ENCODE measurements at places on chromosomes 6 and 20.

DNA sequence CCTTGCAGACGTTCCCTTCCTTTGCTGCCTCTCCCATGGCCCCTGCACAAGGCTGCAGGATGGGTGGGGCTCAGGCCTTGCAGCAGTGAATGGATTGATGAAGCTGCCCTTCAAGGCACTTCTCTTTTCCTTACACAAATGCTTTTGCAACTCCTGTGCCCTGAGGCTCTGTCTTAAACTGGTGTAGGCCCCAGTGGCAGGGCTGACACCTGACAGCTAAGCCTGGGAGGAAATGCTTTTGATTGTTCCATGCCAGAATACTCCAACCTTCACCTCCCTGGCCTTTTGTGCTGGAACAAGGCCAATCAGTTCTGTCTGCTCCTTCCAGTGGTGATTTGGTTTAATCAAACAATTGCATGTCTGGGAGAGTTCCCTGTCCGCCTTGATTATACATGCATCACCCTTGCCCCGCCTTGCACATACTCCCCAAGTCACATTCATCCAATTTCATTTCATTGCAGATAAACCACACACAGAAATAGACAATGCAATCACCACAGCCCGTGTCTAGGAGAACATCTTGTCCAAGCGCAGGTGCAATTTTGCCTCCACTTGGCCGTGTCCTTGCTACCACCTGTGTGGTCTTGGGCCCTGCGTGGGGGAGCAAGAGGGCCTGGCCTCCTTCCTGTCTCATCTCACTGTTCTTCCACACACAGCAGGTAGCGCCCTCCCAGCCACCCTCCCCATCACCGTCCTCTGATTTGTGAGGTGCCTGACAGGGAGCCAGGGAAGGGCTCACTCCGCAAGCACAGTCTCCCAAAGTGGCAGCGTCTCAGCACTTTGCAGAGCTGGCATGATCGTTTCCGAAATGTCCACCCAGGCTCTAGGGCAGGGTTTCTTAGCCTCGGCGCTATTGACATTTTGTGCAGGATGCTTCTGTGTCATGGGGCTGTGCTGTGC lies 120.4 kb downstream of the CDH26 start:
- no peaks in the 10 kb centered on the region for H3K4me1 ChIP-seq
- no peaks in the 10 kb centered on the region for H3K36me3 ChIP-seq
- H3K27ac ChIP-seq: no peak overlapping the region

- H3K36me3 ChIP-seq: no peaks in the 10 kb centered on the region
- no peak overlapping the region for H3K4me3 ChIP-seq
- DNase-seq: no peak
- no peaks in the 10 kb centered on the region for H3K4me1 ChIP-seq
- H3K27me3 ChIP-seq: no peaks in the 10 kb centered on the region
- no peak overlapping the region for H3K27ac ChIP-seq
Measured at GRCh38 chr6:165692106-165692653, 29.1 kb upstream of the PDE10A start.

DNA sequence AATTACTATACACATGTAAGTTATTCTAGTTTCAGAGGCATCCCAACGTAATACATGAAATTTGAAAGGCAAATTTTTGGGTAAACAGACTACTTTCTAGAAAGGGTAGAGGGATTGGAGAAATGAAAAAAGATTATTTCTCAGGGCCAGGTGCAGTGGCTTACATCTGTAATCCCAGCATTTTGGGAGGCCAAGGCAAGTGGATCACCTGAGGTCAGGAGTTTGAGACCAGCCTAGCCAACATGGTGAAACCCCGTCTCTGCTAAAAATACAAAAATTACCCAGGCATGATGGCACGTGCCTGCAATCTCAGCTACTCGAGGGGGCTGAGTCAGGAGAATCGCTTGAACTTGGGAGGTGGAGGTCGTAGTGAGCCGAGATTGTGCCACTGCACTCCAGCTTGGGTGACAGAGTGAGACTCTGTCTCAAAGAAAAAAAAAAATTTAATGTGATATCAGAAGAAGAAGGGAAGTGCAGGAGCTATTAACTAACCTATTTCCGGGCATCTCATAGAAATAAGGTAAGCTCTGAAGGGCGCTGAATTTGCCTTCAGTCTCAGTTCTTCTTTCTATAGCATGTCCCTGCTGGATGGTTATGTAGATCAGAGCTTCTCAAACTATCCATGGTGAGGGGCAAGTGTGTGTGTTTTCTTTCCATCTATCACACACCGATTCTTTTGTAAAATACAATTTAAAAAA lies 100.3 kb upstream of the MTHFD1L start:
- no peaks in the 10 kb centered on the region for H3K36me3 ChIP-seq
- no peak for DNase-seq
- H3K27me3 ChIP-seq: no peaks in the 10 kb centered on the region
- H3K4me3 ChIP-seq: no peak overlapping the region
- no peaks in the 10 kb centered on the region for H3K4me1 ChIP-seq

- peak overlapping the region; percentile 14 for H3K27ac ChIP-seq
- no peak for DNase-seq
- H3K4me3 ChIP-seq: no peak overlapping the region
- peaks cover 24% of the 10 kb centered on the region for H3K4me1 ChIP-seq
Measured at GRCh38 chr6:52389264-52389625, 27.3 kb downstream of the PAQR8 start.

- no peak for DNase-seq
- peaks cover 25% of the 10 kb centered on the region for H3K36me3 ChIP-seq
- peak overlapping the region; percentile 60 for H3K4me3 ChIP-seq
- H3K27me3 ChIP-seq: no peaks in the 10 kb centered on the region
Measured at GRCh38 chr6:24718449-24719124, 367 bp downstream of the C6orf62 start.

GRCh38 chr6:16594849-16595248 lies 166.4 kb downstream of the ATXN1 start:
- H3K27ac ChIP-seq: no peak overlapping the region
- H3K27me3 ChIP-seq: no peaks in the 10 kb centered on the region
- H3K36me3 ChIP-seq: no peaks in the 10 kb centered on the region
- H3K4me1 ChIP-seq: peaks cover 6% of the 10 kb centered on the region
- no peak overlapping the region for H3K4me3 ChIP-seq

DNA sequence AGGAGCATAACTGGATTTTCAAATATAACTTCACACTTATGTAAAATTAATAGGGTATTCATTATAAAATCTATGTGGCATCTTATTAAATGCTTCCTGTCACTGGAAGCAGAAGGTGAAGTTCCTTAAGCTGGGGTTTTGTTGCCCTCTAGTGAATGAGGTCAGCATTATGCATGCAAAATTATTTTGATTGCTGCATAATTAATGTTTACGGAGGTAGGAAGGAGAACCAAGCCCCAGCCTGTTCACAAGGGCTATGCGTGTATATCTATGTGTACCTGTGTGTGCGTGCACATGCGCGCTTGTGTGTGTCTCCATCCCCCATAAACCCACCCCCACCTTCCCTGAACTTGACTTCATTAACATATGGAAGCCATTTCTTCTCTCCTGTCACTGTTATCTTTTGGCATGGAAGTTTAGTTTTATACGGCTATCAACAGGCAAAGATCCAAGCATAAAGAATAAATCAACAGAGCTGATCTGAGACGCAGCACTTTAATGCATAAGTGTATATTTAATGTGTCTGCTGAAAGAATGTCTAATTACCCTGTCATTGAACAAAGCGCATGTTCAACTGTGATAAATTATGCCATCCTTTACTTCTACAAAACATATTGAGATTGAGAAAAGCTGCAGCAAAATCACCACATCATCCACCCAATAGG lies 90.2 kb upstream of the CDH4 start:
- DNase-seq: no peak
- H3K27me3 ChIP-seq: no peaks in the 10 kb centered on the region

GRCh38 chr6:146472918-146473317 lies 70.7 kb upstream of the RAB32 start:
- no peaks in the 10 kb centered on the region for H3K36me3 ChIP-seq
- no peaks in the 10 kb centered on the region for H3K27me3 ChIP-seq
- H3K27ac ChIP-seq: no peak overlapping the region
- DNase-seq: no peak

GRCh38 chr6:160986851-160987250 lies 4.7 kb upstream of the MAP3K4 start:
- no peaks in the 10 kb centered on the region for H3K36me3 ChIP-seq
- H3K27me3 ChIP-seq: no peaks in the 10 kb centered on the region
- no peak overlapping the region for H3K27ac ChIP-seq
- no peak for DNase-seq
- H3K4me3 ChIP-seq: no peak overlapping the region
